ENCODE measurements at places on chromosomes 5 and 9.

- no peak for DNase-seq
Observed at GRCh38 chr9:9631284-9631683, 981.5 kb downstream of the PTPRD start.

GRCh38 chr9:73451003-73451402, 299.3 kb downstream of the ANXA1 start:
- no peak for DNase-seq

DNA sequence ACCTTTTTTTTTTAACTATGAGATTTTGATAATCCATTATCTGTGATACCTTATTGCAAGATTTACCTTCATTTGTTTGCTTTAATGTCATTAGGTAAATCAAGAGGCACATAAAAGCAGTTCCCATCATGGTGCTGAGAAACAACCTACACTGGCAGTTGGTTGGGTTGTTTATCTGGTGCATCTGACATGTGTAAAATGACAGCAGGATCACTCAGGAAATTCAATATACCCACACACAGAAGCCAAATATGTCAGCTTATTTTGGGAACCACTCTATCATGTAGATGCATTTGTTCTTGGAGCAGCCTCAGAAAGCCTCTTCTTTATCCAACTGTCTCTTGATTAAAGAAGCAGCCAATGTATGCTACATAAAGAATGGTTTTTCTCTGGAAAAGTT, 7.8 kb upstream of the CCDC192 start:
- no peak for DNase-seq

DNA sequence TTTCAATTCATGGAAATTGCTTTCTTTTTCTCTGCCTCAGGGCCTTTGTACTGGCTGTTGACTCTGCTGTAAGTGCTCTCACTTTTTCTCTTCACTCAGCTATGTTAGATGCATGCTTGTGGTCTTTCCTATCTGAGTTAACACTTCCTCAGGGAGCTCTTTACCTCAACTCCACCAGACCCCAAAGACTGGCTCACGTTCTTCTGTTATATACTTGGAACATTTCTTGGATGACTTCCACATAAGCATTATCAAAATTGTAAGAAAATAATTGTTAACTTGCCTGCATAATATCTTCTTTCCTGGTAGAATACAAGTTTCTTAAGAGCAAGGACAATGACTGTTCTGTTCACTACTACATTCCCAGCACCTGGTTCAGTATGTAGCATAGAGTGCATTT, 455.9 kb downstream of the EBF1 start:
- no peak for DNase-seq

GRCh38 chr5:72937517-72938061, 18.3 kb upstream of the FCHO2 start:
- DNase-seq: no peak

- no peak for DNase-seq
Observed at GRCh38 chr9:134724202-134724911, 82.8 kb downstream of the COL5A1 start.

- no peak for DNase-seq
Observed at GRCh38 chr5:136198453-136198852, 5.5 kb upstream of the SMIM32 start.

- DNase-seq: no peak
Observed at GRCh38 chr5:142375944-142376411, 51.2 kb upstream of the SPRY4 start.

DNA sequence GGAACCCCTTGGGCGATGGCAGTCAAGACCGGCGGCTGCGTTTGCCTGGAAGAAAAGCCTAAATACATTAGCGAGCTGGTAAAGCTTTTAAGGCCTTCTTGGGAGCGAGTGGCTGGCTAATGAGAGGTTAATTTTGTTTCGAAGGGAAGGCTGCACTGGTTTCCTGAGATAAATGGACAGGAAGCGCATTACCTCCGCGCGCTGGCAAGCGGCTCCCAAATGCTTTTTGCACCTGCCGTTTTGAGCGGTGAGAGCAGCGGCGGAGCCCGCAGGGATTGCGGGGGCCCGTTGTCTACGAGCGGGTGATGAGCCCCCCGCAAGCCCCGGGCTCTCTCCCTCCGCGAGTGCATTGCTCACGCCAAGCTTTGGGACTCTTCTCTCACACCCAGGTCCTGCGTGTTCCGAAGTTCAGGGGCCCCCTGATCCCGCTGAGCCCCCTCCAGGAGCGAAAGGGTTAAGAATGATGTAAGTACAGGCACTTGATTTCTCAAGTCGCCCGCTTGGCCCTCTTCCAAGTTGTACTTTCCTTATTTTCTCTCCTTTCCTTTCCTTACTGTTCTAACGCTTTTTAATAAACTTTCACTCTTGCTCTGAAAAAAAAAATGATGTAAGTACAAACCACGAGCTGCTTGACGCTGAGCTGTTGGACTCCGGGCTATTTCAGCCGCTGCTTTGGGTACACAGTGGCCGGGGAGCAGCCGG, 3.1 kb upstream of the RGMB start:
- peak; percentile 13 for DNase-seq

GRCh38 chr5:170097934-170098333, 7.8 kb upstream of the FOXI1 start:
- no peak for DNase-seq

DNA sequence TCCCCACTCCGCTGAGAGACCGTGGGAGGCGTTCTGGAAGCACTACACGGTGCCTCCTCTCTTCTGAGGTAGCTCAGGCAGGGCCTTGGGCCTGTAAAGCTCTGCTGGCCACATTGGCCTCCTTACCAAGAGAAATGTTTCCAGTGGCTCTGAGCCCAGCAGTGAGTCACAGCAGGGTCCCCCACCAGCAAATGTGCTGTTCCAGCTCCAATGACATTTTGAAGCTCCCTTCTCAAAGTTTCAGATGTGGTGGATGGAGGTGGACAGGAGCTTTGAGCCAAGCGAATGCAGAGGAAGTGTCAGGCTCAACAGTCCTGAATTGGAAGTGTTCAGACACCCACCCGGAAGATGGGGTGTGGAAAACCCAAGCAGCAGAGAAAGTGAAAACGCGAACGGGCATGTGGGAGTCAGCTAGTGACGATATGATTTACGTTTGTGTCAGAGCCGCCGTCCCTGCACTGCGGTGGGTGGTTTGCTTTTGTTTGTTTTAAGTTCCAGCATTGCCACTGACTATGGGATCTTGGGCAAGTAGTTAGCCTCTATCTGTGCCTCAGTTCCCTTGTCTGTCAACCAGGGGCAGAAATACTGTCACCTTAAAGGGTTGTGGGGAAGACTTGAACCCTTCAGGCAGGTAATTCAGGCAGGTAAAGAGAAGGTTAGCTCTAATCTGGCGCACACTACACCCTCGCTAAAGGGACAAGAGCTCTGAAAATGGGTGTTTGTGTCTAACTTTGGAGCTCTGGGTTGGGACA, 38.2 kb downstream of the C5orf15 start:
- no peak for DNase-seq
